ENCODE measurements at places on chromosomes 7 and 10.

DNA sequence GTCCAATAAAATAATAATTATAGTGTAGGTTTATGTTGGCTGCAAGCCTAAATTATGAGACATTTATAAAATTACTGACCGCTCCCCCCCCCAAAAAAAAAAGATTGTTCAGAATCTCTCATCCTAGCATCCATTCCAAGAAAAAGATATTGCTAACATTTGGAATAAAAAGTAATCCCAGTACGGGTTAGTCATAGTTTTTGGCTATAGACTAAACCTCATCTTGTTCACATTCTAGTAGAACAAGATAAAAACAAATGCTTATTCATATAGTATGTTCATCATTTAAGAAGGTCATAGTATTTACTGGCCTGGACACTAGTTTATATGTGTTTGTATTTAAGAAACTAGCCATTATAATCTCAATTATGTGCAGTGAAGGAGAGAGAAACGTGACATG, 44.0 kb downstream of the ADK start:
- no peak for DNase-seq

- DNase-seq, result no peak
These were observed 11.5 kb downstream of the TPK1 start for GRCh38 chr7:144824360-144824759.

- DNase-seq, result no peak
These were observed 38.8 kb downstream of the FIGNL1 start for GRCh38 chr7:50411332-50411731.

DNA sequence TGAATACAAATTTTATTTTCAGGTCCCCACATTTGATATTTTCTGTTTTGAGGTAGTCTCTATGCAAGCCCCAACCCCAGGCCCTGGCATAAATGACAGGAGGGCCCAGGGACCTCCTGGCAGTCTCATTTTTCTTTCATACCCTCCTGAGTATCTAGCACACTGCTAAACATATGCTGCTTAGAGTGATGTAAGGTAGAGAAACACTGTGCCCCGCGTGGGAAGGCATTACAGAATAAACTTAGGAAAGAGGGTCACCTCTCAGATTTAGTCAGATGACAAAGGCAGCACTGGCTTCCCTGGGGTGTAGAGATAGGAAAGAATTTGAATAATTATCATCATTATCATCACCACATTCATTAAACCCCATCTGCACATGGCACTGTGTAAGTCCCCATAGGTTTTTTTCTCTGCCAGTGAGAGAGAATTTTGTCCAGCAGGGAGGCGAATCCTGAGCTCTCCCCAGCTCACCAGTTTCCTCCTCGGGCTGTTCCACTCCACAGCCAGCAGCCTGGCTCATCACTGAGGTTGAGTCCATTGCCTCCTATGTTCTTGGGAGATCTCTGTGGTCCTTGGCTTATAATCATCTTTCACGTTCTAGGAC, 507.3 kb upstream of the GALNT17 start:
- no peak for DNase-seq

GRCh38 chr7:36605261-36606051, 118.8 kb downstream of the AOAH start:
- DNase-seq, result no peak

DNA sequence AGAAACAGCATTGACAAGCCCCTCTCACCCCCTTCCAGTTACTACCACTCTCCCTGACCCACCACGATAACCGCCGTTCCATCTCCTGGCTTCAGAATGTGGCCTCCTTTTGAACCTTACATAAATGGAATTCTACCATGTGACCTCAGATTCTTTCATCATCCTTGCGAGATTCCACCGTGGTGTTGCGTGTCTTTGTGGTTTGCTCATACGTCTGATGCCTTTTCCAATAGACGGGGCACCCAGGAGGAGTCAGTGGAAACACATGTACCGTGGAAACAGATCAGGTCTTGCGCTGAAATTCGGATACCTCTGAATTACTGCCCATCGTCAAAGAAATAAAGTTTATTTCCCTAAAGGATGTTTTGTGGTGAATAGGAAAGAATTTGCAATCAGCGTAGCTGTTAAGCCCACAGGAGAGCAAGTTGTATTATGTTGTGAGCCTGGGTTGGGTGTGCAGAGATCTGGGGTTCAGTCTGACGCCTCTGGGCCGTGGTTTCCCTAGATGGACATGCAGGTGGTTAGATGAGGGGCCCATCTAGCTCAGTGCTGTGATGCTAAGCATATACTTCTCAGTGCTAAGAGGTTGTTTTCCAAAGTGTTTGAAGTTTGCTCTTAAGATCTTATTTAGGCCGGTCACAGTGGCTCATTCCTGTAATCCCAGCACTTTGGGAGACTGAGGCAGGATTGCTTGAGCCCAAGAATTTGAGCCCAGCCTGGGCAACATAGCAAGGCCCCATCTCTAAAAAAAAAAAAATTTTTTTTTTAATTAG, 29.1 kb downstream of the GTF2IRD1 start:
- DNase-seq, result no peak

DNA sequence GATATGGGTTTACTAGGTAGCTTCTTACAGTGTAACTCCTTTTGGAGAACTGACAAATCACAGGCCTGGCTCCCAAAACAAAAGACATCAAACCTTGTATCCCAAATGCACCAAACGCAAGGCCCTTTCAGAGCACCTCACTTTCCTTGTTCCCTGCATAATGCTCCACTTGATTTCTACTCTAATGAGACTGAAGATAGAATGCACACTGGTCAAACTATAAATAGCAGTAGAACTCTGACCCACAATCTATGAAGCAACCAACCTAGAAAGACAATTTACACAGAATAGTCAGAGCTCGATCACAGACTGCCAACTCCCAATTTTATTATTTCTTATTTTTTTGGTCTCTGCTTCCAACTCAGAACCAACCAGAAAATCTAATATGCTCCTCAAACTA, 214.4 kb downstream of the CACNA2D1 start:
- no peak for DNase-seq

- DNase-seq, result no peak
These were observed 265.2 kb upstream of the PHF14 start for GRCh38 chr7:10708447-10708846.

- DNase-seq, result no peak
These were observed 13.6 kb upstream of the TAF3 start for GRCh38 chr10:7804741-7805140.

DNA sequence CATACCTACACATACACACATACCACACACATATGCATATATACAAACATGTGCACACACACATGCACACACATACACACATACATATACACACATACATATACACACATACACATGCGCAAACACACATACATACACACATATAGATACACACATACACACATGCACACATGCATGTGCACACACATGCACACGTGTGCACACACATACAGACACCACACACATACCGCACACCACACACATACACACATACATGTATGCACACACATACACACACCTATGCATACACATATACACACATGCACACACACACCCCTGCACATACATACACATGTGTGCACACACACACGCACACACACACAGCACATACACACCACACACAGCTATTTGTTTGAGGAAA, 236.5 kb downstream of the WDR11 start:
- DNase-seq, result no peak

- no peak for DNase-seq
These were observed 18.5 kb upstream of the PTPRN2 start for GRCh38 chr7:158606129-158606528.

- no peak for DNase-seq
These were observed 25.4 kb upstream of the GATAD1 start for GRCh38 chr7:92421676-92422435.

GRCh38 chr7:121440857-121441503, 44.9 kb upstream of the FAM3C start:
- DNase-seq, result no peak

DNA sequence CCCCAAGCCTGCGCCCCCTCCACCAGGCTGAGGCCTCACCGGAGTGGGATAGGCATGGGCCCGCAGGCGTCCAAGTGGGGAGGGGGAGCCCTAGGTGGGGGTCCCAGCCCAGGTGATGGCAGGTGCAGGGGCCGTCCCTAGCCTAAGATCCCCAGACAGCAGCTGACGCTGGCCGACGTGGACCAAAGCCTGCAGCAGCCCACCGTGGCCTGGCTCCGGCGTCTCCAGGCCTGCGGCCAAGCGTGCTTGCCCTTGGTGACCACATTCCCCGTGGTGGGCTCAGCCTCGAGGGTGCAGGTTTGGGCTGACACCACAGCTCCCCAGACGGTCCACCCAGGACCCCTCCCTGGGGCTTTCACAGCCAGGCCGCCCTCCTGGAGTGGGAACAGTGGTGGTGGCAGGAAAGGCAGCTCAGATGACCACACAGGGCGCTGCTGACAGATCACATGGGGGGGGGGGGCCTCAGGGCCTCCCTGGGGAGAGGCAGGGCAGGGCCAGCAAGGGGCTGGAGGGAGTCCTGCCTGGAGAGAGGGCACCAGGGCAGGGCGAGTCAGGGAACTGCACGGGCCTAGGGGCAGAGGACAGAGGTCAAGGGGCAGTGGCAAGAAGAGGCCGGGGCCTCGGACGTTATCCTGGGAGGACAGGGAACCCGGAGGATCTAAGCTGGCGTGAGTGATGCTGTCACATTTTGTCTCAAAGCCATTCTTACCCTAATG, 767 bp upstream of the ADAM8 start:
- DNase-seq, result no peak

DNA sequence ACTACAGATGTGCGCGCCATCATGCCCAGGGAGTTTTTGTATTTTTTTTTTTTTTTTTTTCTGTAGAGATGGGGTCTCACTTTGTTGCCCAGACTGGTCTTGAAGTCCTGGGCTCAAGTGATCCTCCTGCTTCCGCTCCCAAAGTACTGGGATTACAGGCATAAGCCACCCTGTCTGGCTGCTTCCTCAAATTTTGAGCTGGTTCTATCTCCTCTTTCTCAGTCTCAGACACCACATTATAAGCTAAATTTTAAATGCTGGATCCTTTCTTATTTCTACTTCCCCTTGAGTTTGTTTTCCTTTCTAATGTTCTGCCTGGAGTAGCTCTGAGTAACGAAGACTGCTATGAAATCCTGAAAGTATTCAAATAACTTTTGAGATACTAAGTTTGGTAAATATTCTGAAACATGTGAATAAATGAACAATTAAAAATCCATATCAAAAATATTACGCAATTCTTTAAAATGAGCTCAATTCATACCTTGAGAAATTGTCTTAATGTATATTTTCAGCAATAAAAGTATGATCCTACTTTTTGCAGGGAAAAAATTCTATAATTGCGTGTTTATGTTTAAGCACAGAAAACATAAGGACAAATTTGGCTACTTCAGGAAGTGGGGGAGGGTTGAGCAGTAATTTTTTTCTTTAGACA, 15.0 kb downstream of the TCAF1 start:
- DNase-seq, result no peak

- DNase-seq, result no peak
These were observed 661.1 kb upstream of the ANKRD30A start for GRCh38 chr10:36464291-36464690.
